ENCODE measurements at places on chromosomes 3 and 15.

DNA sequence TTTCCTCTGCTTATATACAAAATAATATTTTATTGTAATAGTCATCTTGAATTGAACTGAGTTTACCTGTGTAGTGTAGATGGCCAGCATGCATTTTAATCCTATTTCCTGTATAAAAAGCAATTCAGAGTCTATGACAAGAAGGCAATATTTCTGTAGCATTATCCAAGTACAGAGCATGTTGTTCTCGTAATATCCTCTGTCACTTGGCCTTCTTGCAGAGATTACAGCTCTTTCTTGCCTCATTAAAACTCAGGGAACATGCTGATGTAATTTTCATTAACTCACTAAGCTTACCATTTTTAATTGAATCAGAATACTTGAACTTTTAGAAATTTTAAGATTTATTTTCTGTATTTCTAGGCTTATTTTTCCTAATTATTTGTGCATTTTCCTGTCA lies 203.3 kb upstream of the AGTR1 start:
- no peak for DNase-seq

- DNase-seq: no peak
Observed at GRCh38 chr3:14583548-14584091, 43.5 kb upstream of the GRIP2 start.

GRCh38 chr15:56528136-56528535 lies 63.2 kb upstream of the MNS1 start:
- no peak for DNase-seq

DNA sequence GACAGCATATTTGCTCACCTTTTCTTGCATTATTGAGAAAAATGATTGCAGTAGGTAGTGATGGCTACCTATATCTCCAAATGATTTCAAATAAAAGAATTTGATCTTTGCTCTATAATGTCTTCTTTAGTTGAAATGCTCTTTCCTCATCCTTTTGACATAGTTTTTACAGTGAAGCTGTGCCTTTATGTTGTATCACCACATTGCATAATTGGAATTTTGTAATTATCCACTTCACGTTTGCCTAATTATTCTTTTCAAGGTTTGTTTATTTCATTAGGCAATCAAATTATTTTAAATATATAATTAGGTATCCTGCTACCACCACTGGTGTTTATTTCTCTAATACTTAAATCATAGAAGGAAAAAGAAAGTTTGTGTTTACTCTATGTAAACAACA lies 21.3 kb upstream of the P2RY13 start:
- no peak for DNase-seq

DNA sequence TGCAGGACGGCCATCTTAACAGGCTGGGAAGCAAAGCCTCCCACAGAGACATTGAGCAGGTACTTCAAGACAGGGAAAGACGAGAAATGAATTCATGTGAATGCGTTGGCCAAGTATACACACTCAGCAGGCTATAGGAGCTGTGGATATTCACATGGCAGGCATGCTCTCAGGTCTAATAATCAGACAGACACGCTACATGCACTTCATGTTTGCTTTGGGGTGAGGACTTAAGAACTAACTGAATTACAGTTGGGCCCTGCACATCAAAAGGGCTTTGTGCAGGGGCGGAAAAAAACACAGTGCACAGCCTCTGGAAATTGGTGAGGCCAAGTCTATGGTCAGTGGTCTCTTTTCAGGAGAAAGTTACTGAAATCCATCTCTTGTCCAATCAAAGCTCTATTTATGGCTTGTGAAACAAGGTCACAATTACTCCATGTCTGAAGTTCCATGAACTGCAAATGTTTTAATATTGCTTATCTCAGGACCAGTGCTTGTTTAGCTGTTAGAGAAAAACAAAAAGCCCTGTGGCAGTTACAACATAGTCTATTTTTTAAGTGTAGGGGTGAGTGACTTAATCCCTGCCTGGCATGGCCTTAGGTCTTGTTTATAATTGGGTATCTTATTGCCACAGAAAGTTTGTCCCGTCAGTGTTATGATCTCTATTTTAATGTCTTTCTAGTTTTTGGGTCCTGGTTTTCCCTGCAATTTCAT lies 100.6 kb upstream of the GOLGA6L6 start:
- no peak for DNase-seq

- no peak for DNase-seq
Observed at GRCh38 chr3:76685858-76686257, 354.0 kb upstream of the ROBO2 start.
